A673 (cell line): ENCODE measurements at places on chromosomes 13 and 19.
A peak's percentile ranks its signal among the peaks of the same experiment; 100 is the strongest.

DNA sequence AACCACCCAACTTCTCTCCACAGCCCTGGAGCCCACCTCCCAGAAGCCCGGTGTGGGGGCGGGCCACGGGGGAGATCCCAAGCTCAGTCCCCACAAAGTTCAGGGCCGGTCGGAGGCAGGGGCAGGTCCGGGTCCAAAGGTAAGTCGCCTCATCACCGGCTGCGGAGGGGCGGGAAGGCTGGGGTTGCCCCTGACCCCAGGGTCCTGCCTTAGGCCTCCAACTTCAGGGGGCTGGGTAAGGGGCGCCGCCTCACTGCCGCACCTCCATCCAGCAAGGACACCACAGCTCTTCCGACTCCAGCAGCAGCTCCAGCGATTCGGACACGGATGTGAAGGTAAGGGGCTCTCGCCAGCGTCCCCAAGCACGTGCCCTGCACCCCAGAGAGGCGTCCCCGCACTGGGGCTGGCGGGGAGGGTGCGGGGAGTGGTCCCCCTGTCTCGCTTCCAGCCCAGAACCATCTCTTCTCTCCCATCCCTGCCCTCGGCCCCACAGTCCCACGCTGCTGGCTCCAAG is 358 bp downstream of the C19orf33 start:
- H3K27me3 ChIP-seq = no peaks in the 10 kb centered on the region
- H3K4me1 ChIP-seq = no peaks in the 10 kb centered on the region
- H3K36me3 ChIP-seq = no peaks in the 10 kb centered on the region
- H3K27ac ChIP-seq = no peak overlapping the region
- DNase-seq = no peak

GRCh38 chr13:105642511-105642958 is 892.9 kb downstream of the EFNB2 start:
- H3K36me3 ChIP-seq = no peaks in the 10 kb centered on the region
- no peak for DNase-seq
- H3K4me3 ChIP-seq = no peak overlapping the region
- H3K27ac ChIP-seq = no peak overlapping the region

DNA sequence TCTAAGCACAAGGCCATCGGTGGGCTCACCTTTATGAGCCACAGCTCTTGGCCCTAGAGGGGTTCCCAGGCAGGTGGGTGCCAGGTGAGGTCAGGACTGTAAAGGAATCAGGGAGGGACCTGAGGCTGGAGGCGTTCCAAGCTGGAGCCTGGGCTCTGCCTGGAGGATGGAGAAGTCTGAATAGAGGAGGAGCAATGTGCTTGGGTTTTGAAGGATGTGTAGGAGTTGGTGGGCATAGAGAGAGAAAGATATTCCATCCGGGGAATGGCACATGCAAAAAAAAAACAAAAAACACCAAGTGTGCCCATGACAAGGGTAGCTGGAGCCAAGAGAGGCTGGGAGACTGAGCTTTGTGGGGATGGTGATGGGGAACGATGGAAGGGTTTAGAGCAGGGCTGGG is 2.4 kb downstream of the GRIN3B start:
- no peak overlapping the region for H3K4me3 ChIP-seq
- no peak overlapping the region for H3K27ac ChIP-seq
- peaks cover 34% of the 10 kb centered on the region for H3K27me3 ChIP-seq
- no peaks in the 10 kb centered on the region for H3K36me3 ChIP-seq
- H3K4me1 ChIP-seq = peaks cover 11% of the 10 kb centered on the region

DNA sequence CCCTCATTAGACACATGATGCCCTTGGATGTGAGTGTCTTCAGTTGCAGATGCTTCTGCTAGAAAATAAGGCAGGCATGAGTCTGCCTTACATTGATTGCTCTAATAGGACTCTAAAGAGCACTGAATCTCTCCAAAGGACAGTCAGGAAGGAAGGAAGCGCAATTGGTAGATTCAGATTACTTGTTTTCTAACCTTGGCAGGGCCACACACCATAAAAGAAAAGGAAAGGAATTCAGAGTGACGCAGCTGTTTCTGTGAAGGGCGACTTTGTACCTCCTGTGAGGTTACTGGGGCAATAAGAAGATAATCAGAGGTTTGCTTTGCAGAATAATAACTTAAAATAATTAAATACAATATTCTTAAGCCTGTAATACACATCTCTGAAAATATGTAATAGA is 48.0 kb downstream of the FRY start:
- H3K27ac ChIP-seq = no peak overlapping the region
- H3K4me1 ChIP-seq = no peaks in the 10 kb centered on the region
- H3K36me3 ChIP-seq = no peaks in the 10 kb centered on the region
- H3K4me3 ChIP-seq = no peak overlapping the region
- H3K27me3 ChIP-seq = no peaks in the 10 kb centered on the region

DNA sequence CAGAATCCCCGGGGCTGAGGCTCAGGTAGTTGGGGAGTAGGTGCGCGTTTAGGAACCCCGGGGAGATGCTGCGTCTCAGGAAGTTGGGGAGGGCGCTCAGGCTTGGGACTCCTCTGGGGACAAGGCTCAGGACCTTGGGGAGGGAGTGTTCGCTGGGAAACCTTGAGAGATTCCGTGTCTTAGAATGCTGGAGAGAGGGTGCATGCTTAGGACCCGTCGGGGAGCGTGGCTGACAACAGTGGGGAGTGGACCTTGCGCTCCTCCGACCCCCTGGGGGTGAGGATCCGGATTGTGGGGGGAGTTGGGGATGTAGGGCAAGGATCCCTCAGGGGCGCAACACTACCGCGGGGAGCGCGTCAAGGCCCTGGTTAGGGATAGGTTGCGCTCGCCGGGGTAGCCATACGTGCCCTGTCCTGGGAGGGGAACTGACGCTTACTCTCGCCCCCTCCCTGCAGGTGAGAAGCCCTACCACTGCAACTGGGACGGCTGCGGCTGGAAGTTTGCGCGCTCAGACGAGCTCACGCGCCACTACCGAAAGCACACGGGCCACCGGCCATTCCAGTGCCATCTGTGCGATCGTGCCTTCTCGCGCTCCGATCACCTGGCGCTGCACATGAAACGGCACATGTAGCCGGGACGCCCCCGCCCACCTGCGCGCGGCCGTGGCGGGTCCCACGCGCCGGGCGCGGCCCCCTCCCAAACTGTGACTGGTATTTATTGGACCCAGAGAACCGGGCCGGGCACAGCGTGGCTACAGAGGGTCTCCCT is 2.0 kb downstream of the KLF2 start:
- H3K4me3 ChIP-seq = peak overlapping the region; percentile 61
- H3K36me3 ChIP-seq = no peaks in the 10 kb centered on the region
- no peaks in the 10 kb centered on the region for H3K4me1 ChIP-seq
- H3K27ac ChIP-seq = no peak overlapping the region

GRCh38 chr13:95707442-95708390 is 30.8 kb downstream of the DNAJC3 start:
- DNase-seq = no peak
- H3K4me3 ChIP-seq = no peak overlapping the region
- H3K36me3 ChIP-seq = peaks cover 11% of the 10 kb centered on the region
- no peaks in the 10 kb centered on the region for H3K4me1 ChIP-seq

DNA sequence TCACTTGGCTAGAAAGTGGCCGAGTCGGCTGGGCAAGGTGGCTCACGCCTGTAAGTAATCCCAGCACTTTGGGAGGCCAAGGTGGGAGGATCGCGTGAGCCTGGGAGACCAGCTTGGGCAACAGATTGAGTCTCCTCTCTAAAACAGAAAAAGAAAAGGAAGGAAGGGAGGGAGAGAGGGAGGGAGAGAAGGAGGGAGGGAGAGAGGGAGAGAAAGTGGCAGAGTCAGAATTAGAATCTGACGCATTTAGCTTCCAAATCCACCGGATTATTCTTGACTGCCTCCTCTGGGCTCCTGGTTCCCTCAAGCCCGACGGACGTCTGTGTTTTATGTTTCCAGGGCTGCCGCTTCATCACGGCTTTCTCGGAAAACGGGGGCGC is 22.5 kb downstream of the LRFN3 start:
- H3K4me3 ChIP-seq = peak overlapping the region; percentile 15
- H3K27me3 ChIP-seq = no peaks in the 10 kb centered on the region
- DNase-seq = no peak
- no peaks in the 10 kb centered on the region for H3K36me3 ChIP-seq

DNA sequence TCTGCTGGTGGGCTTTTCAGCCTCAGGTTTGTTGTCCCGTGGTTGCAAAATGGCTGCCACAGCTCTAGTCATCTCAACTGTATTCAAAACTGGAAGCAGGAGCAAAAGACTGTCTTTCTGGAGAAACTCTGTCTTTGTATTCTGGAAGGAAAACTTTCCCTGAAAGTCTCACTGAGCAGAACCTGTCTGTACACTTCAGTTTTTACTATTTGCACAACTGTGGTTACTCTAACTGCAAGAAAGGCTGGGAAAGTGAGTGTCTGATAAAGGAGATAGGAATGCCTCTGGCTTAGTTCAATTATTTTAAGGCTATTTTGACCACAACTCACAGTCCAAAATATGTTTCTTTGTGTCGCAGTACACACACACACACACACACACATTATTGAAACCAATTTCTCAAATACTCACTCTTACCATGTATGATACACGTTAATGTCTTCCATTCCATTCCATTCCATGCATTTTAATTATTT is 49.7 kb upstream of the EHD2 start:
- H3K4me1 ChIP-seq = peaks cover 10% of the 10 kb centered on the region
- H3K27me3 ChIP-seq = no peaks in the 10 kb centered on the region
- no peak overlapping the region for H3K4me3 ChIP-seq

DNA sequence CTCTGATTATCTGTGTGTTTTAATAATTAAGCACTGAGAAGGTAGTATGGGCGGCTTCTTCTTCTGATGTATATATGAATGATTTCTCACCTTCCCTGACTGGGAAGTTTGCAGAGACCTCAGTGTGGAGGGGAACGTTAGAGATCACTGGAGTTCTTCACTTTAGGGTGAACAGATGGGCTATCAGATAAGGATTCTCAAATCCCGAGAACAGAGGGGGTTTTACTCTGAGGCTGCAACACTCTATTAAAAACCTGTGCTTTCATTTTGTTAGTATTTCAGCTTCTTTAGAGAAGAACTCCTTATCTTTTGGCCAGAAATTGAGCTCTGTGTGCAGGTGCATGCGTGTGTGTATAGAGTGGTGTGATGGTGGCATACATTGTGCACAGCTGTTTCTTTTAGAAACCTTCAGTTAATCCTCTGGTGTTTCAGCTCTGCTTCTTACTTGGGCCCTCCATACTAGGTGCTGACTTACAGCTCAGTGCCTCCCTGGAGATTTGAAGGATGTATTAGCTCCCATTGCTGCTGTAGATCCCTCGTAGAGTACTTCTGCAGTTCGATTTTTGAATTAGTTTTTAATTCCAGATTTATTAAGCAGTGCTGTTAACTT is 45.3 kb upstream of the PCDH9 start:
- no peak overlapping the region for H3K27ac ChIP-seq
- no peak overlapping the region for H3K4me3 ChIP-seq
- no peaks in the 10 kb centered on the region for H3K27me3 ChIP-seq
- no peak for DNase-seq

- H3K4me3 ChIP-seq = no peak overlapping the region
- no peak for DNase-seq
- no peak overlapping the region for H3K27ac ChIP-seq
- H3K27me3 ChIP-seq = no peaks in the 10 kb centered on the region
- H3K36me3 ChIP-seq = peaks cover 4% of the 10 kb centered on the region
- peaks cover 32% of the 10 kb centered on the region for H3K4me1 ChIP-seq
Observed at GRCh38 chr19:5041168-5041912, 72.4 kb downstream of the KDM4B start.
